ENCODE measurements at places on chromosomes 1 and 21. TPM values are rescaled to one million over a fixed set of nuclear protein-coding genes. Genes with fewer than 3 reads are reported as not detected.
A peak's percentile ranks its signal among the peaks of the same experiment; 100 is the strongest.

Gene LCE3E
- not detected for total RNA-seq

Gene FCMR
- 0.73 TPM for total RNA-seq

Gene PROK1
- not detected for total RNA-seq

DNA sequence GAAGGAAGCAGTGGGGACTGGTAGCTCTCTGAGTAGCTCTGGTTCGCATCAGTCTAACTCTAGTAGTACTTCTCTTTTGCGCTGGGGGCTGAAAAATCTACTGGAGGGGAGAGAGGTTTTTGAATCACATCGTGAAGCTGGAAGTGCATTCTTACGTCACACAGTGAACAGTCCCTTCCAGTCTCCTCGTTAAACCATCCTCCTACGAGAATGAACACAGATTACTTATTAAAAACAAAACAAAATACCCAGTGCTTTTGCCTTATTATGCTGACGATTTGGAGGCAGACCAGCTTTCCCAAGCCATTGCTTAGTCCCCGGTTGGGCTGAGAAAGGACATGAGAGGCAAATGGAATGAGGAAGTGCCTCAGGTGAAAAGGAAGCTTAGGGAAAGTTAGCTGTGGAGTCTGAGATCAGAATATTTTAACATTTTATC is 16.1 kb downstream of the HUNK start:
- DNase-seq = no peak

DNA sequence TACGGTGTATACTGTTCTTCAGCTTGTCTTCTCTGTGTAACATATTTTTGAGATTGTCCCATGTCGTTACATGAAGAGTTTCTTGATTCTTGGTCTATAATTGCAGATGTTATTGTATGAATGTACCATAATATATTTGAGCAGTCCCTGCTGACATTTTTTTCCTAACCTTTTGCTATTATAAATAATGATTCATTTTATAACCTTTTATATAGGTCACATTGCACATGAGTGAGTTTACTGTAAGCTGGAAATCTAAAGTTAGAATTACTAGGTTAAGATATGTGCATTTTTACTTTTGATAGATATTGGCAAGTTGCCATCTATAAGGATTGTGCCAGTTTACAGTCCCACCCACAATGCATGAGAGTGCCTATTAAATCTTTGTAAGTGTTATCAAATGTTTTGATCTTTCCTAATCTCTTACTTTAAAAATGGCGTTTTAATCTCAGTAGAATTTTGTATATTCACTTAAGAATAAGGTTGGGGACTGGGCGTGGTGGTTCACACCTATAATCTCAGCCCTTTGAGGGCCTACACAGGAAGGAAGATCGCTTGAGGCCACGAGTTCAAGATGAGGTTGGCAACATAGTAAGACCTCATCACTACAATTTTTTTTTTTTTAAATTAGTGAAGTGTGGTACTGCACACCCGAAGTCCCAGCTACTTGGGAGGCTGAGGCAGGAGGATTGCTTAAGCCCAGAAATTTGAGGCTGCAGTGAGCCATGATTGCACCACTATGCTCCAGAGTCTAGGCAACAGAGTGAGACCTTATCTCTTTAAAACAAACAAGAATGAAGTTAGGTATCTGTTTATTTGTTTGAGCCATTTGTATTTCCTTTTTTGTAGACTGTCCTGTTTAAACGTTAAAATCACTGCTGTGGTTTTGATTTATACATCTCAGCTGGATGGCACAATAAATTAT is 36.5 kb downstream of the ZMYM1 start:
- DNase-seq = no peak

DNA sequence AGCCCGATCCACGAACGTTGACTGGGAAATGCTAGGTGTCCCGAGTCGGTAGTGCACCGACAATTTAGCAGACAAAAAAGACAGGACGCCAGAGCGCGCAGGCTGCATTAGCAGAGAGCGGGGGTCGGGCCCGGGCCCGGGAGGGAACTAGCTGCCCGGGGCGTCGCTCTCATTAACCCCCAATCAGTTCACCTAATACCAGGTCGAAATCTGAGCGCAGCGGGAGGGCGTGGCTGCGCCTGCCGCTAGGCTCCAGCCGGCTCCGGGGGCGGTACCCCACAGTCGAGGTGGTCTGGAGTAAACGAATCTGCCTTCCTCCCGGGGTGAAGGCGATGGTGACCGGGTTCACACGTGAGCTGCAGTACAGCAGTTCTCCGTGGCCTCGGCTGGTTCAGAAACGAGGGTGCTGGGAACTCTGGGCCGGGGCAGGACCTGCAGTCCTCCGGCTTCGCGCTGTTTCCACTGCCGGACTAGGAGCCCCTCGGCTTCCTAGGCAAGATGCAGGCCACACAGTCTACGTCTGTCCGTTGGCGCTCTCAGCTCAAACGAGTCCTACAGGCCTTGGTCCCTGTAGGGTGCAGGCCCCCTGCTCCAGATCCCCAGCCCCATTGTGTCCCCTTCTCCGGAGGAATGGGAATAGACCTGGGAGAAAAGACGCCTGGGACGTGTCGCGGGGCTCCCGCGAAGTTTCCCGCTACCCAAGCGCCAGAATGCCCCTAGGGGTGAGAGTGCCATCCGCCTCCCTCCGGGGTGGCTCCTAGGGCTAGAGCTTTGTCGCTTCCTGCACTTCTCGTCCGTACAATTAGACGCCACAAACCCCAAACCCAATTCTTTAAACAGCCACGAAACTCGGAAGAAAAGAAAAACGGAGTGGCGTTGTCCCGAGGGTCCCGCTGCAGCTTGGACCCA is 2.0 kb downstream of the GFI1 start:
- no peak for DNase-seq

- peak; percentile 40 for DNase-seq
Observed at GRCh38 chr1:26161415-26162219, 2.7 kb downstream of the FAM110D start.

GRCh38 chr1:81874461-81874860 is 73.7 kb downstream of the ADGRL2 start:
- DNase-seq = no peak

DNA sequence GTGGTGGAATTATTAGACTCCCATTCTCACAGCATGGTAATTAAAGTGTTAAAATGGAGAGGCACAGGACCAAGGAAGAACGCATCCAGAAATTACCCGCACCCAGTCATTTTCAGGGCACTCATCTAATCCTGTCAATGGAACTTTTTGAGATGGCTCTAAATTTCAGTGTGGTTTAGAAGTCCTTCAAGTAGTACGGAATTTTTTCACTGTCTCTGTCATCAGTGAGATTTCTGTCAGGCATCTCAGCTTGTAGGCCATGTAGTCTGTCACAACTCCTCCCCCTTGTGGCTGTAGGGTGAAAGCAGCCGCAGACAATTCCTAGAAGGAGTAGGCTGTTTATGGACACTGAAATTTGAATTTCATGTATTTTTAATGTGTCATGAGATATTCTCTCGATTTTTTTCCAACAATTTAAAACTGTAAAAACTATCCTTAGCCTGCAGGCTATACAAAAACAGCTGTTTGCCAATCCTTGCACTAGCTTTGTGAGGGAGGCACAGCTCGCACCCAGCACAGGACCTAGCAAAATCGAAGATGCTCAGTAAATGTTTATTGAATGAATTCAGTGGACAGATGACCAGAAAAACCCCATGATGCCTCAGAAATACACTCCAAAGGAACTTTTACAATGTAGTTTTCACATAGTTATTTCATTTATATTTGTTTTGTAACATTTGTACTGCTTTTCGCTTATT is 6.6 kb upstream of the NUP133 start:
- DNase-seq = peak; percentile 54

DNA sequence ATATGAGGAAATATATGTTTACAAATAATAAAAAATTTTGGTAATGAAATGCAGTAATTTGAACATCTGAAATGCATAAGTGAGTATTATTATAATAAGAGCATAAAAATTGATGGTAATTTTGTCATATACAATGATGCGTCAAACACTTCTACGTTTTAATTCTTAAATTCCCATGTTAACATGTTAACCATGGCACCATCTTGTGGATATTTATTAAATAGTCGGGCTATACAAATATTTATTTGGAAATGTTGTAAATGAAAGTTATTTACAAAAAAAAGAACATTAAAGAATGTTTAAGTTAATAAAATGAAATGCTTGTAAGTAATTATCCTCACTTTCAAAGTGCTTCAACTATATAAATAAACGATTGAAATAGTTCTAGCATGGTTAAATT is 57.2 kb upstream of the C1orf185 start:
- no peak for DNase-seq

DNA sequence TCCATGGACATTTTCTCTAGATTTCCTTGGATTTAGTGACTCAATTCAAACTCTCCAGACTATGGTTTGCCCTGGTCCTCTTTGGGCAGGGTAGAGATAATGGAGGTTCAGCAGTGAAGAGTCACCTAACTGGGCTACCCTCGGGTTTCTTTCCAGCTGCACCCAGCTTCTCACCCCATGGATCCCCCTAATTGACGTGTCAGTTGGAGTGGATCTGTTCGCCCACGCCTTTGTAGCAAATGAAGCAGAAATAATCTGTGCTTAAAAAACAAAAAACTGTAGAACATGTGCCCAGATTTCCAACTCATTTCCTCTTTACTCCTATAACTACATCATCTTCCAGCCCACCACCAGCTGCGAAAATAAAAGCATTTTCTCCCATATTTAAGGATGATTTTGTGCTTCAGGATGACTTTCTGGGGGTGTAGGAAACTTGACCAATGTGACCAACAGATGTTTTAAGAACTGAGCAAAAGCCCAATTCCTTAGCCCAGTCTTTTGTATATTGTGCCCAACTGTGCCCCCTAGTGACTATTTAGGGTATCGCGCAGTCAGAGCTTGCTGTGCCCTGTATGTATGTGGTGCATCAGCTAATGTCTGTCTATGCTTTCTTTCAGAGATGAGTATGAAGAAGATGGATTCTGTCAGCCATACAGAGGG is 66.5 kb upstream of the UBE2U start:
- DNase-seq = peak; percentile 95

- DNase-seq = no peak
Observed at GRCh38 chr1:158154501-158154900, 26.2 kb upstream of the CD1D start.

DNA sequence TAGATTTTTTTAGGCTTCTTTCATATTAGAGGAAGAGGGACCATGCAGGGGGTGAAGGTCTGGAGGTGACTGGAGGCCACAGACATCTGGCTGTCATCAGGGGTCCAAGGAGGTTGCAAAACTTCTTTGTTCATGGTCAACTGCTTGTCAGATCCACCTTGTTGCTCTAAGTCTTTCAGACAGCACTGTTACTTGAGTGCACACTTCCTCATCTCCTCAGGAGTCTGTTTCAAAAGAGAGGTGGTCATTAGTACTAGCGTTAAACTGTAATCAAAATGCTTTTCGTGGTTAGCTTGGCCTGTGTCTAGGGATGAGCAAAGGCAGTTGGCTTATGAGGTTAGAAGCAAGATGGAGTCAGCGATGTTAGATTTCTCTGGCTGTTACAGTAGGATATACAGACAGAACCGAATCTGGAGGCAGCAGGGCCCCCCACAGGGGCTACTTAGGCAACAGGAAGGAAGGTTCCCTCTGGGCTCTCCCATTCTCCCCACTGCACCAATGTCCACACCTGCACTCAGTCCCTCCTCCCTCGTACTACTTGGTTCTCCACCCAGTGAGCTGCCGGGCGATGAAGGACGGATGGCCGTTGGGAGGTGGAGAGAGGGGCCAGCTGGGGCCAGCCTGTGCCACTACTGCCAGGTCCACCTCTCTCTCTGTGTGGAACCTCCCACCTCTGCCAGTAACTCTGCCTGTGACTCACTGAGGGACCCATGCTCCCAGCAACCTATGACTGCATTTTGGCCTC is 57.2 kb downstream of the TOR1AIP2 start:
- no peak for DNase-seq

DNA sequence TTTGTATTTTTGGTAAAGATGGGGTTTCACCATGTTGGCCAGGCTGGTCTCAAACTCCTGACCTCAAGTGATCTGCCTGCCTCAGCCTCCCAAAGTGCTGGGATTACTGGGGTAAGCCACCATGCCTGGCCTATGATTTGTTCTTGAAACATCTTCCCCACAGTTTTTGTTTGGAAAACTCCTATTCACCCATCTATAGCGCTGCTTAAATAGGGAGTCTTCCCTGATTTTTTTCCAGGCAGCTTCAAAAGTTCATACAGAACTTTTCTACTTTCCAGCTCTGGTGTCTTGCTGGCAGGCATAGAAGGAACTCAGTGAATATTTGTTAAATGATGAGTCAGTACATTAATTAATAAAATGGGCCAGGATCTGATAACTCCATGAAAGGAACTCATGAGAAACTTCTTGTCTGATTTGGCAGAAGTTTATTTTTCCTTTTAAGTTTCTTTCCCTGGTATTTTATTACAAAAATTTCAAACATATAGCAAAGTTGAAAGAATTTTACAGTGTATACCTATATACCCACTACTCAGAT is 33.0 kb upstream of the TTC22 start:
- DNase-seq = no peak

DNA sequence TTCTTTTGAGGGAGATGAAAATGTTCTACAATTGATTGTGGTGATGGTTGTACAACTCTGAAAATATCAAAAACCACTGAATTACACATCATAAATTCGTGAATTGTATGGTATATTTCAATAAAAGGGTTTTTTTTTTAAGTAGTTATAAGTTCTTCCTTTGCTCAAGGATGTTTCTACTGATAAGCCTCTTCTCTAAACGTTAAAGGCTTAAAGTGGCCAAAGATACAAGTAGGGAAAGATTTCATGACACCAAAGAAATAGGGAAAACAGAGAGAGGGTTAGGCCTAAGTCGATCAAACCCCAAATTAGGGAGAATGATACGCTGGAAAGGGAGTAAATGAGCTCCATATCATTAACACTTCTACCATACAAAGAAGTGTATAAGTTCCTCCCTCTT is 4.1 kb downstream of the KDM5B start:
- DNase-seq = no peak

DNA sequence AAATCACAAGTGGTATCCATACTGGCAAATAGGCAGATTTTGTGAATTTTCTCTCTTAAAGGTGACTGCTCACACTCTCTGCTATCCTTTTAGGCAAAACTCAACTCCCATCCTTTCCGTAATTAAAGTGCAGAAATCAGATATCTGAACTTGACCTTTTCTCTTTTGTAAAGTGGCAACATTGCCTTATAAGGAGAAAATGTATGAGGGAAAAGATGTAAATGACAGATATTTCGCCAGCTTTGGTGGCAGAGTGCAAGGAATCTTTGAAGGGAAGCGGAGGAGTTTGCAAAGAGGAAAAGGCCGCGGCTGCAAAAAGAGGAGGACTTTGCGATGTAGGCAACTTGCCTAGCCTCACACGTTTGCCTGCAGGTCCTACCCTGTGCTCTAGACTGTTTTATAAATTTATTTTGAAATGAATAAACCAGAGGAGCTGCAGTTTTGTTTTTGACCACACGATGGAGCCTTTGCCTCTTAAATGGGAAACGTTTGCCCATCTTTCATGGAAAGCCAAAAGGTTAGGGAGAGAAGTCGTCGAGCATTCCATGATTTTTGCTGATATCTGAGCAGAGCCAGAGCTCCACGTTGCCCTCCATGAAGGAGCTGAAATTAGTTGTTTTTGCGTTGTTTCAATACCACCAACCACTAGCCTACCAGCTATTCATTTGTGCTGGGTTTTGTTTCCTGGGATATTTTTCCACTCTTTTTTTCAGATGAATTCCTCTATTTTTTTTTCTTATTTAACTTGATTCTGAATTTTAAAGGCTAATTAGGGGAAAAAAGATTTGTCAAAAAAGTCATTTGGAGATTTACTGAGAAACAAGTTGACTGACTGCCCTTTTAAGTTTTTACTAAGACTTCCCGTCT is 242.3 kb downstream of the LMX1A start:
- no peak for DNase-seq
